ENCODE measurements at places on chromosomes 6 and 20.

- peak; percentile 16 for DNase-seq
These were observed 48.4 kb upstream of the TOP1 start for GRCh38 chr20:40980106-40980827.

DNA sequence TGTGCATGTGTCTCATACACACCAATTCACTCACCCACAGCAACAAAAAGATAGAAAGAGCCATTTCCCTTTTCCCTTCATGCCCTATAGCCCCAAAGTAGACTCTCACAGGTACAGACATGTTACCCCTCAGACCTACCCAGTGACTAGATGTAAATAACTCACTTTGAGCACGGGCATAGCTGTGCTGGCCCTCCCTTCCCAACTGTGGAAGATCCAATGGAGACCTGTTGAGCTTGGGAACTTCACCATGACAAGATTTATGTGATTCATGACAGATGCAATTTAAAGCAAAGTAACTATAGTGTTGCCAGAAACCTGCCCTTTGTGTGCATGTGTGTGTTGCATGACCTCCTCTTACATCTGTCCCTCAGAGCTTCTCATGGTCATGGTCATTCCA, 175.4 kb downstream of the UBE3D start:
- no peak for DNase-seq

GRCh38 chr20:2305479-2305878, 9.7 kb downstream of the TGM3 start:
- no peak for DNase-seq

GRCh38 chr6:116363759-116364158, 7.0 kb upstream of the DSE start:
- DNase-seq: no peak

- DNase-seq: no peak
These were observed 6.6 kb downstream of the HTR1E start for GRCh38 chr6:86943819-86944407.

GRCh38 chr20:22687676-22688349, 103.4 kb upstream of the FOXA2 start:
- DNase-seq: no peak

GRCh38 chr6:3125815-3126214, 7.3 kb downstream of the BPHL start:
- no peak for DNase-seq

GRCh38 chr6:56757588-56757984, 114.9 kb upstream of the DST start:
- no peak for DNase-seq

GRCh38 chr6:74642101-74642500, 563.8 kb downstream of the COL12A1 start:
- no peak for DNase-seq

DNA sequence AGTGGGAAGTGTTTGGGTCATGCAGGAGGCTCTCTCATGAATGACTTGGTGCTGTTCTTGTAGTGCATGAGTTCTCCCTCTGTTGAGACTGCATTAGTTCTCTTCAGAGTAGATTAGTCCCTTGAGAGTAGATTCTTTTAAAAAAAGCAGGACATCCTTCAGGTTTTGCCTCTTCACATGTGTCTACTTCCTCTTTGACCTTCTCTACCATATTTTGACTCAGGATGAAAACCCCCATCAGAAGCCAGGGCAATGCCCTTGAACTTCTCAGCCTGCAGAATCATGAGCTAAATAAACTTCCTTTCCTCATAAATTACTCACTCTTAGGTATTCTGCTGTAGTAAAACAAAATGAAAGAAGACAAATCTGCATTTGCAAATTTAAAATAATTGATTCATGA, 170.3 kb downstream of the CD109 start:
- DNase-seq: no peak

DNA sequence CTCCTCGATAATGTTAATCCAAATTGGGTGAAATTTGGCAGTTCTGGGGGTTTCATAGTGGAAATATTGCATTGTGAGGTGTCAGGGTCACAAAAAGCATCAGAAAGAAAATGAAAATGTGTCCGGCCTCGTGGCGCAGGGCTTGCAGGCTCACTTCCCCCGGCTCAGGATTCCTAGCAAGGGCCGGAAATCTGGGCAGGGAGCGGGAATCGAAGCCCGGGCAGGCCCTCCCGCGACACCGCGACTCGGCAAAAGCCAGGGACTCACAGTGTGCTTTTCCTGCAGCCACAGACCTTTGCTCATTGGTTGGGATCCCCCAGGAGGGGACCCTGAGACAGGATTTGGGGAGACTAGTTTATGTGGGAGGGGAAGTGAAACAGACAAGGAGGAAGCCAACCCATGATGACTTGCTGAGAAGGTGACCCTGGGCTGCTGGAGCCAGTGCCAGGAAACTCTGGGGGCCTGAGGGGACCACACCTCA, 847 bp upstream of the CD93 start:
- no peak for DNase-seq

- no peak for DNase-seq
These were observed 120.0 kb upstream of the AKIRIN2 start for GRCh38 chr6:87822011-87822410.

- no peak for DNase-seq
These were observed 222.1 kb downstream of the LAMA2 start for GRCh38 chr6:129105035-129105434.

GRCh38 chr6:53032849-53033248, 32.4 kb upstream of the FBXO9 start:
- DNase-seq: no peak

- DNase-seq: no peak
These were observed 123.1 kb downstream of the OLIG3 start for GRCh38 chr6:137370871-137371633.

GRCh38 chr6:151661928-151662327, 145.6 kb upstream of the ESR1 start:
- peak; percentile 70 for DNase-seq

- DNase-seq: no peak
These were observed 20.0 kb downstream of the PNLDC1 start for GRCh38 chr6:159819932-159820640.

DNA sequence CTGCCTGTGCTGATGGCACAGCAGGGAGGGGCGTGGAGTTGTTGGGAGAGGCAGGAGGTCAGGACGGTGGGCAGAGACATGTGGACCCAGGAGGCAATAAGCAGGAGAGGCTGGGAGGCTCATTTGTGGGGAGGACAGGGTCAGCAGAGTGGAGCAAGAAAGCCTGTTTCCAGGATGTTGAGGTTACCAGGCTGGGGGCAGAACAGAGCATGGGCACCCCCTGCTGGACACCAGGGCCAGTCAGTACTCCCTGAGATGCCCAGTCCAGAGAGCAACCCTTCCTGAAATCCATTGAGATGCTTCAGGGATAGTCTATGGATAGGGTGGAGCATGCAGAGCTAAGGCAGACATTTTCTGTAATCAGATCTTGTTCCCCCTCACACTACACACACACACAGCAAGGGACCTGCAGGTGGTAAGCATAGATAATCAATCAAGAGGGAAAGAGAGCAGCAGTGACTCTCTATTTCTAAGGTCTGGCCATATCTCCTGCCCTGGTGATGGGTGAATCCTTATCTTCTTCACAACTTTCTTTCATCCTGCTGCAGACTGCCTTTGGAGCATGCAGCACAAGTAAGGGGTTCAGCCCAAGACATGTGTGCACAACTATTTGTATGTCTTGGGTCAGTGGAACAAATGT, 41.7 kb downstream of the MOCS1 start:
- peak; percentile 83 for DNase-seq

GRCh38 chr6:5379647-5380242, 118.4 kb downstream of the FARS2 start:
- DNase-seq: peak; percentile 64

DNA sequence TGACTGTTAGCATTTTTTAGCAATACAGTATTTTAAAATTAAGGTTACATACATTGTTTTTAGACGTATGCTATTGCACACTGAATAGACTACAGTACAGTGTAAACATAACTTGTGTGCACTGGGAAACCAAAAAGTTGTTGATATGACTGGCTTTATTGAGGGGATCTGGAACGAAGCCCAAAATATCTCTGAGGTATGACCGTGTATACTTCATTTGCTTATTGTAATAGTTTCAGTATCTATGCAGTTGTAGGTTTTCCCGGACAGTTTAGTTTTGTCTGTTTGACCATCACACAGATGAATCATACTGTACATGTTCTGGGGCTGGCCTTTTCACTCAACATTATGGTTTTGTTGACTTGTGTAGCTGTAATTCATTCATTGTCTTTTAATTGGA, 6.9 kb upstream of the ZBTB12 start:
- no peak for DNase-seq

- no peak for DNase-seq
These were observed 31.9 kb downstream of the STK35 start for GRCh38 chr20:2133318-2134183.

- peak; percentile 73 for DNase-seq
These were observed 1.7 kb downstream of the PPP1R10 start for GRCh38 chr6:30615219-30615957.

DNA sequence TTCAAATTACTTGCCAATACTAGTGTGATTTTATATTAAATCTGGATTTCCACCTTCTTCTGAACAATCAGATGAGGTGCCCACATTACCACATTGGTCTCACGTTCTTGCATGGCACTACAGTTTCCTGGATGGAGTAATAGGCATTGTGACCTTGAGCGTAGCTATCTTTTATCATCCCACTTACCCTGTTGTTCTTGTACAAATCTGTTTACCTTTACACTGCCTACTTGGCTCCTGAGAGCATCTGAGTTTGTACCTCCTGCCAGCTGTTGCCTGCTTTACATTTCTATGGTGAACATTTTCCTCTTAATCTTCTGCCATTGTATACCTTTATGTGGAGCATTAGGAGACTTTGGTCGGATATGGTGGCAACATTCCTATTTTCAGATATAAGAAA, 90.7 kb downstream of the AKAP7 start:
- no peak for DNase-seq

- DNase-seq: no peak
These were observed 201.3 kb upstream of the DTNBP1 start for GRCh38 chr6:15864038-15864707.

DNA sequence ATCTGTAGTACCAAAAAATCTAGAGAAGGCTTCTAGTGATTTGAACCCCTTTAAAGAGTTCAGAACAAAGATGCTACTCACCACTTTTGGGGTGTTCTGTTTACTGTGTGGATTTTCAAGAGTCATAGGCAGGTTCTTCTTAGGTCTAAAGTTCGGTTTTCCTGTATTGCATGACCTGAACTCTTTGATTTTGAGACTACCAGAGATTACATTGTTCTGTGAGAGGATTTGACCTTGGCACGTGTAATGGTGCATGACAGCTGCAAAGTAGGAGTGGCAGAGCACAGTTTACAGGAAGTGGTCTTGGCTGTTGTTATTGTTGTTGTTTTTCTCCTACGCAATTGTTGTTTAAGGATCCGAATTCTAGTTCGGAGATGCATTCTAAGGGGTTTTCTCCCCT, 592.7 kb downstream of the EPHA7 start:
- no peak for DNase-seq

DNA sequence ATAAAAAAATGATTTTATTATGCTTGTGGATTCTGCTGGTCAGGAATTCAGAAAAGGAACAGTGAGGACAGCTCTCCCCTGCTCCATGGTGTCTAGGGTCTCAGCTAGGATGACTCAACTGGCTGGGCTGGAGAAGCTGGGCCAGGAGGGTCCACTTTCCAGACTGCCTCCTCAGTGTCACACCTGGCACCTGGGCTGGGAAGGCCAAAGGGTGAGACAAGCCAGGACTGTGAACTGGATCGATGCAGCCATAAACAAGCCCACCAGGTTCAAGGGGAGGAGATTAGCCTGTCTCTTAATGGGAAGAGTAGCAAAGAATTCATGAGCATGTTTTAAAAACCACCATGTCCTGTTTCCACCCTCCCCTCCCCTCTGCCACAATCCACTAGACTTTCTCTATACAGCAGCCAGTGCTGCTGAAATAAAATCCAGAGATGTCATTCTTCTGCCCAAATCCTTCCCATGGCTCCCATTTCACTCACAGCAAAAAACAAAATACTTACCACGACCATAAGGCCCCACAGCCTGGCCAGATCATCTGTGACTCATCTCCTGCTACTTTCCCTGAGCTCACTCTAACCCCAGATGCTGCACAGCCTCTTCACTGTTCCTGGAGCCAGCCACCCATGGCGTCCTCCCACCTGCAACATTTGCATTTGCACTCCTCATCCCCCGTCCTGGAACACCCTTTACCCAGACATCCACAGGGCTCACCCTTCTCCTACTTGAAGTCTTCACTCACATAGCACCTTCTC, 13.8 kb downstream of the SPTLC3 start:
- DNase-seq: no peak

DNA sequence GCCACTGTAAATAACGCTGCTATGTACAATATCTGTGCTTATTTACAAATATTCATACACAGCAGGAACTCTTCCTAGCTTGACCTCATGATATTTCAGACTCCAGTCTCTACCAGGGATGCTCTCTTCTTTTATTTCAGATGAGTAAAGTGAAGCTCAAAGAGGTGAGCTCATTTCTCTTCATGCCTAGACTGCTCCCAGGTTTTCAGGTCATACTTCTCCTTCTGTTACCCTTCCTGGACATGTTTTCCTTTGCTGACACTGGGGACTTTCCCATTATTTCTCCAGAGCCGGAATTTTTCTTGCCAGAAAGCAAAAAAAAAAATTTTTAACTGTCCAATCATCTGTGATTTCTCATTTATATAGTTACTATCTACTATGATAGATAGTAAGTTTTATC, 147.2 kb upstream of the DST start:
- DNase-seq: no peak

GRCh38 chr20:2836035-2836434, 4.4 kb downstream of the PCED1A start:
- DNase-seq: no peak

- DNase-seq: no peak
These were observed 109.6 kb upstream of the CARMIL1 start for GRCh38 chr6:25169553-25169952.

DNA sequence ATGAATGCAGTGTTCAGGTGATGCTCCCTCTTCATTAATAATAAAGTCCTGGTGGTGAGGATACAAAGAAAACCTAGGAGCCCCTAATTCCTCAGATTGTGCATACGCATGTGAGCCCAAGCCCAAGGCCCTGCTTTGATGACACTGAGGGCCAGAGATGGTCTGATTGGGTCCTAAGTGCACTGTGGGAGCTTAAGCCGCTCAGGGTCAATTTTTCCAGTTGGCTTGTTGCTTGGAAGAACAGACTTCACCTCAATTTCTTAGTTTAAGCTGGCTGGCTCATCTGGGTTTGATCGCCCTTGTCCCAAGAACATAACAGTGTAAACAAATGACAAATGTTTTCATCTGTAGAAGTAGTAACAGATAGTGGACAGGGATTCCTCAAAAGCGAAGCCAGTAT, 41.4 kb downstream of the INSM1 start:
- DNase-seq: no peak

All from H1 (cell line).